Kidney epithelial cell (primary cell): ENCODE measurements at places on chromosomes 7 and 10.

DNA sequence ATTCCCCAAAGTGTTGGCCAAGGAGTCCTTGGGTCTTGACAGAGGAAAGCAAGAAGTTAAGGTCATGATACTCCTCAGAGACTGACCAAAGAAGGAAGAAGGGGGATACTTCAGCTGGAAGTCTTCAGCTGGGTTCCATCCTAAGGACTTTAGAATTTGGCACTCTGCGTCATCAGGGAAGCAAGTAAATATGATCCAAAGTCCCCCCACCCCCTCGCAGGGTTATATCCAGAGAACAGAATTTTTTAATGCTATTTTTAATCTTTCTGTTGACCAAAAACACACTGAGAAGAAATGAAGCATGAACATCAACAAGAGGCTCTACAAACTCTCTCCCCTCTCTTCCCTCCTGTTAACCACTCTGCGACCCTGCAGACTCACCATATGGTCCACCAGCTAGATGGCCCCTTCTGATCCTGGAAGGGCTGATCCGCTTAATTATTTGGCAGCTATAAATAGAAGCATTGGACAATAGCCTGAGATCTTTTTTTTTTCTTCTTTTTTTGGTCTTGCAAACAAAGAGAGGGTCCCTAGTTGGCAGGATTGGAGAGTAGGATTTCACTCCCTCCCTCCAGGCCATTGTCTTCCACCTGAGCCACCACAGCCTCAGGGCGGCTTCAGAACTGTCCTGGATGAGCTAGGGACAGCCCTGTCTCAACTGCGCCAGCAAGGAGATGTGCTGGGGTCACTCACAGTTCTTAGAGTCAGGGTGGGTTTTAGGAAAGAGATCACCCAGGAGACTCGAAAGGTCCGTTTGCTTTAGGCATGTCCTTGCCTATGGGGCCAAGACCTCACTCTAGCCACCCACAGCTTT is 196.0 kb downstream of the KCNMA1 start:
- DNase-seq = no peak

GRCh38 chr10:112059220-112059619 is 124.3 kb downstream of the GPAM start:
- no peak for DNase-seq

DNA sequence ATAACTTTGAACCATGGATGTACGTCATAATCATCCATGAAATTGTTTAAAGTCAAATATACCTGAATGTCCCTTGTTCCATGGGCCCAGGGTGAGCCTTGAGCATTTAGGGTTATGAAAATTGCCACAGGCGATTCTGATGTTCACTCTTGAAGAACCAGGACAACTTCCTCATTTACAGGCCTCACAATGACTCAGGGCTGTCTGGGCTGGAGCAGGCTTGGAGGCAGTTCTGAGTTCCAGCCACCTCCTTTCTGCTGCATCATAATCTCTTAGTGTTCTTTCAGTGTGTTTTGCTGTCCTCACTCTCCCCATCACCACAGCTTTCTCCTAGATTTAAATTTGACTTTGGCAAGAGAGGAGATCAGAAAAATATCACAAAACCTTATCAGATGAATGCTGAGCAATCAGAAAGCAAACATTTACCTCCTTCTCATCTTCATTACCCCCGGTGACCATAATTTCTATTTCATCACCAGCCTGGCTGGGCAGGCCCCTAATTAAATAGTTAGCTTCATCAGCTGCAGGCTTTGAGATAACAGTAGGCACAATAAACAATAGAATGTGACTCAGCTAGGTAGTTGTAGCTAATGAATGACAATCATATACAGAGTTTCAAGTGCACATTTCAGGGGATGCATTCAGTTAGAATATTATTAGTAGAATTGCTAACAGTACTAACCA is 571.0 kb downstream of the SH2D4B start:
- DNase-seq = peak; percentile 2

GRCh38 chr7:99422186-99422585 is 13.4 kb downstream of the BUD31 start:
- no peak for DNase-seq

- DNase-seq = no peak
These were observed 313.9 kb downstream of the BMPER start for GRCh38 chr7:34219153-34219718.

DNA sequence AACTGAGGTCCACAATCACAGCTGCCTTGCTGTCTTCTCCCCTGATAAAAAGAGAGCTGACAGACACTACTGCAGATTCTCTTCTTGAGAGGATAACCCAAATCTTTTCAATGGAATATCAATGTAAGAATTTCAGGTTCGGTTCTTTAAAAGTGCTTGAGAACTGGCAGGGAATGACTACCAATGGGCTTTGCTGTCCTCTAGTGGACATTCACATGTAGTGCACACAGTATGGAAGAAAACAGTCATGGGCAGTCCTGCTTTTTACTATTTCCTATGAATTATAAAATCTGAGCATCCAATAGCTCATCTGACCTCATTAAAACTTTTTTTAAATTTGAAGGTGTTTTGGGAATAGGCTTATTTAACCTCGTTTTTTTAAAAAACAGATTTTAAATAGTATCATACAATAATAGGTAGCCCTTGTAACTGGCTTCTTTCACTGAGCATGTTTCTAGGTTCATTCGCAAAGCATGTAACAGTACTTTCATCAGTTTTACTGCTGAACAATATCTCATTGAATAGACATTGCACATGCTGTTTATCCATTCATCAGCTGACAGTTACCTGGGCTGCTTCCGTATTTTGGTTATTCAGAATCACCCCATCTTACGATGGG is 18.3 kb downstream of the FZD9 start:
- DNase-seq = no peak

DNA sequence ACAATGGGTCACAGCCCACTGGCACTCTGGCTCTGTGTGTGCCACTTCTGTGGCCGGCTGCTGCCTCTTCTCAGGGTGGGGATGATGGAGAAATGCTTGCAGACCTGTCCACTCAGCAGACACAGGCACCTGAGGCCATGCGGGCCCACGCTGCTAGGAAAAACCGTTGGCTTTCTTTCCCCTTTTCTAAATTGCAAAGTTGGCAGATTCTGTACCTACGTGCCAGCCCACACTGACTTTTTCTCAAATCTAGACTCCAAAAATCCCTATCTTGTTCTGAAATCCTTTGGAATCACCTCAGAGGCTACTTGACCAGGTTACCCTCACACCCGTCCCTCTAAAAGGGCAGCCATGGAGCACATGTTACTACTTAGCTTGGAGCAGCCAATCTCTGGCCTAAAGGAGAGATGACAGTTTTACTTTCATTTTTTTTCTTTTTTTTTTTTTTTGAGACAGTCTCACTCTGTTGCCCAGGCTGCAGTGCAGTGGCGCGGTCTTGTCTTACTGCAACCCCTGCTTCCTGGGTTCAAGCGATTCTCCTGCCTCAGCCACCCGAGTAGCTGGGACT is 99.4 kb downstream of the RNF216 start:
- DNase-seq = no peak

GRCh38 chr10:78776756-78777155 is 292.0 kb upstream of the ZMIZ1 start:
- DNase-seq = no peak

DNA sequence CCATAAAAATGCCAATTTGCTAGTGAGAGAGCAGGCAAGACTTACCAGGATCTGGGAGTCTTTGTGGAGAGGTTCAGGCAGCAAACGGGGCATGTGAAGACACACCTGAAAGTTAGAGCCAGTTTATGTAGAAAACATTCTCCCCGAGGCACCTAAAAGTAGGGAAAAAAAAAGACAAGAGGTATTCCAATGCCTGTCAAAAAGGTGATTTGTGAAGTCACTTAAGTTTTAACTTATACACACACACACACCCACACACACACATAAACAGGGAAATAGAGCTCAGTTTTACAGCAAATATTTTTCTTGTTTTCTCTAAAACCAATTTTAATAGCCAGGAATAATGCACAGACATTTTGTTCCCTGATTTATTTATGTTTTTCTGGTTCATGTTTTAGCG is at the start of gene LAMB4:
TSS of gene LAMB4 (minus strand) at position 101 of the 400 bp plus-strand sequence. CDS start 7,197 bp downstream, outside the sequence.
- DNase-seq = no peak

DNA sequence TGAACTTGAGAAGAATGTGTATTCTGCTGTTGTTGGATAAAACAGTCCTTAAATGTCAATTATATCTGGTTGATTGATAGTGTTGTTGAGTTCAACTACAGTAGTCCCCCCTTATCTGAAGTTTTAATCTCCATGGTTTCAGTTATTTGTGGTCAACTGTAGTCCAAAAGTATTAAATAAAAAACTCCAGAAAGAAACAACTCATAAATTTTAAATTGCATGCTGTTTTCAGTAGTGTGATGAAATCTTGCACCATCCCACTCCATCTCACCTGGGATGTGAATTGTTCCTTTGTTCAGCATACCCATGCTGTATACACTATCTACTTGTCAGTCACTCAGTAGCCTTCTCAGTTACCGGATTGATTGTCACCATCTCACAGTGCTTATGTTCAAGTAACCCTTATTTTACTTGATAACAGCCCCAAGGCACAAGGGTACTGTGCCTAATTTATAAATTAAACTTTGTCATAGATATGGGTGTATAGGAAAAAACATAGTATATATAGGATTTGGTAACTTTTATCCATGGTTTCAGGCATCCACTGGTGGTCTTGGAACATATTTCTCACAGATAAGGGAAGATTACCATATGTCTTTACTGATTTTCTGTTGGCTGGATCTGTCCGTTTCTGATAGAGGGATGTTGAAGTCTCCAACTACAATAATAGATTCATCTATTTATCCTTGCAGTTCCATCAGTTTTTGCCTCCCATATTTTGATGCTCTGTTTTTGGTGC is 57.1 kb downstream of the AOAH start:
- DNase-seq = no peak

DNA sequence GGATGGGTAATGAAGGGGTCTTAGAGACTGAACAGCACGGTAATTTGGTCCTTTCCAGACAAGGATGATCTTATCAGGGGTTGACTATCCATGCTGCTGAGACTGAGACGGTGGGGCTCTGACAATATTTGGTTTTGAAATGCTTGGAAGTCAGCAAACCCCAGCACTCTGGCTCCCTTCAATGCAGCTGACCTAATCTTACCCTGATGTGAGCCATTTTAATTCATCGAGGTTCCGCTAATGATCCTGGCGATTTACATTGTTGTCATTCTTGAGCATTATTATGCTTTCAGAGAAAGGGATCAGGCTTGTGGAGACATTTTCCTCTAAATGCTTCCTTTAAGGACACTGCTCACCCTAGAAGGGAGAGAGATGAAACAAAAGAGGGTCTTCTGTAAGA is 114.6 kb upstream of the BMPER start:
- DNase-seq = no peak

GRCh38 chr7:19099924-19100323 is 17.5 kb downstream of the TWIST1 start:
- no peak for DNase-seq

GRCh38 chr7:21953781-21954180 is 8.1 kb upstream of the CDCA7L start:
- DNase-seq = no peak

GRCh38 chr7:148791546-148791945 is 92.5 kb downstream of the EZH2 start:
- DNase-seq = peak; percentile 10

GRCh38 chr7:151003572-151003971 is 12.8 kb downstream of the NOS3 start:
- DNase-seq = no peak

DNA sequence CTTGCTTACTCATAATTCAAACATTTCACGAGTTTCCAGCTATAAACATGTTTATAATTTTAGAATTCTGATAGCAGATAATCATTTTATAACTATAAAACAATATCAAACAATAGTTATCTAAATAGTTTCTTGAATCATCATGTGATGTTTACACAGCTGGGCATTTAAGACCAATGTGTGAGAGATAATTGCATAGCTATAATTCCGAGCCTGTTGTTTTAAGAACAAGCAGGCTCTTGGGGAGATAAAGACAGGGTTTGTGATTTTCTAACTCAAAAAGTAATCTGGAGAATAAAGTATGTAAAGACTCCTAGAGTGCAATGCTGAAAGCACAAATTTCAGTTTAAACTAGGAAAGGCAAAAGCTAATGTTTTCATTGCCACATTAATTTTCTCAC is 331.2 kb downstream of the LRRTM3 start:
- DNase-seq = peak; percentile 1

- no peak for DNase-seq
These were observed 15.3 kb upstream of the ADAMTS14 start for GRCh38 chr10:70657041-70657440.

GRCh38 chr10:117226813-117227451 is 14.0 kb upstream of the SLC18A2 start:
- DNase-seq = no peak
